ENCODE measurements at places on chromosomes 7 and 10. TPM values are rescaled to one million over a fixed set of nuclear protein-coding genes. Genes with fewer than 3 reads are reported as not detected.

PRRT4 gene
- total RNA-seq = under 0.01 TPM

METTL27 gene
- 2.5 TPM for total RNA-seq

HMX2 gene
- total RNA-seq = not detected

PLEKHS1 gene
- not detected for total RNA-seq

PNLIPRP2 gene
- not detected for total RNA-seq

PSD gene
- 0.26 TPM for total RNA-seq

C10orf62 gene
- total RNA-seq = 0.13 TPM

NRCAM gene
- 1.6 TPM for total RNA-seq

HTR7 gene
- total RNA-seq = 3.4 TPM

OR9A2 gene
- total RNA-seq = not detected

STEAP4 gene
- total RNA-seq = 6.5 TPM

SNX8 gene
- 20.0 TPM for total RNA-seq

PLAC9 gene
- total RNA-seq = 73.6 TPM

CALHM1 gene
- total RNA-seq = not detected

BCCIP gene
- total RNA-seq = 36.9 TPM

TEX47 gene
- total RNA-seq = not detected

NME8 gene
- total RNA-seq = not detected

TRIM50 gene
- not detected for total RNA-seq

TFPI2 gene
- 338 TPM for total RNA-seq

MKRN1 gene
- total RNA-seq = 71.4 TPM

TAS2R41 gene
- total RNA-seq = not detected

PRPS1L1 gene
- total RNA-seq = 0.13 TPM

FBXO24 gene
- 0.56 TPM for total RNA-seq

IFIT1B gene
- 0.06 TPM for total RNA-seq

GPR15LG gene
- total RNA-seq = not detected

GIMAP5 gene
- 0.12 TPM for total RNA-seq

GRM3 gene
- not detected for total RNA-seq

SUMF2 gene
- total RNA-seq = 238 TPM

GSTO2 gene
- total RNA-seq = 3.4 TPM

SAMD9 gene
- 26.8 TPM for total RNA-seq

CWF19L1 gene
- 21.3 TPM for total RNA-seq

Measured in aortic smooth muscle cell (primary cell).